ENCODE measurements at places on chromosomes 6 and 20.

DNA sequence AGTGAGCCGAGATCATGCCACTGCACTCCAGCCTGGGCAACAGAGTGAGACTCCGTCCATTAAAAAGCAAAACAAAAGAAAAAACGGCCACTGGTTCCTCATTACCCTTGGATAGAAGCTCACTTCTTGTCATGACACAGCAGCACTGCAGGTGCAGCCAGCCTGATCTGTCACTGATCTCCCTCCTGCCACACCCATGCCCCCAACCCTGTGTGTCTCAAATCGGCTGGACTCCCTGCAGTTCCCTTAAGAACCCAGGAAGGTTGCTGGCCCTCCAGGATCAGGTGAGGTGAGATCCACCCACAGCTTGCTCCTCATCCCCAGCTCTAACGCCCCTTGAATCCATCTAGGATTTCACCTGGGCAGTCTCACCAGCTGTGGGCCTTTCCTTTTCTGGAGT, 26.3 kb upstream of the NNAT start:
- no peak for DNase-seq

- no peak for DNase-seq
Measured at GRCh38 chr20:35971981-35972380, 3.6 kb downstream of the CNBD2 start.

GRCh38 chr6:146581968-146582367, 16.8 kb upstream of the ADGB start:
- no peak for DNase-seq

GRCh38 chr20:58650181-58650775, 805 bp upstream of the STX16 start:
- DNase-seq, result no peak

GRCh38 chr6:144834426-144835038, 549.4 kb downstream of the UTRN start:
- DNase-seq, result no peak

Data from NCI-H1417 treated with DMSO at 0.1 percent for 48 hours (cell line).